ENCODE measurements at places on chromosomes 3 and 15.

- no peak for DNase-seq
Observed at GRCh38 chr3:5047764-5048419, 68.7 kb downstream of the BHLHE40 start.

DNA sequence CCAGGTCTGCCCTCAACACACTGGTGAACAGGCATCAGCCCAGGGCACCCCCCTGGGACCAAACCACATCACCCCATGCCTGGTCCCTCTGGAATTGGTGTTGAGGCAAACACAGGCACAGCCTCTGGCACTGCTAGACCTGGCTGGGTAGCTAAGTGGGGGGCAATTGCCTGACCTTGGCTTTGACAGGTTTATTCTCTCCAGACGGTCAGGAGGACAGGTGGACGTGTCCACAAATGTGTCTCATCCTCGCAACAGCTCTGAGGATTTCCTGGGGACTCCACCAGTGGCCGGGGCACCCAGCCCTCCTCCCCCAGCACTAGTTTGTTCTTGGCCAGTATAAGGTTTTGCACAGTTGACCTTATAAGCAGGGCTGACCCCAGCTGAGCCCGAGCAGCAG lies 31.3 kb downstream of the TKT start:
- no peak for DNase-seq

GRCh38 chr3:187264911-187265310 lies 26.6 kb downstream of the MASP1 start:
- no peak for DNase-seq

- DNase-seq = no peak
Observed at GRCh38 chr15:25504307-25504706, 65.5 kb upstream of the UBE3A start.

DNA sequence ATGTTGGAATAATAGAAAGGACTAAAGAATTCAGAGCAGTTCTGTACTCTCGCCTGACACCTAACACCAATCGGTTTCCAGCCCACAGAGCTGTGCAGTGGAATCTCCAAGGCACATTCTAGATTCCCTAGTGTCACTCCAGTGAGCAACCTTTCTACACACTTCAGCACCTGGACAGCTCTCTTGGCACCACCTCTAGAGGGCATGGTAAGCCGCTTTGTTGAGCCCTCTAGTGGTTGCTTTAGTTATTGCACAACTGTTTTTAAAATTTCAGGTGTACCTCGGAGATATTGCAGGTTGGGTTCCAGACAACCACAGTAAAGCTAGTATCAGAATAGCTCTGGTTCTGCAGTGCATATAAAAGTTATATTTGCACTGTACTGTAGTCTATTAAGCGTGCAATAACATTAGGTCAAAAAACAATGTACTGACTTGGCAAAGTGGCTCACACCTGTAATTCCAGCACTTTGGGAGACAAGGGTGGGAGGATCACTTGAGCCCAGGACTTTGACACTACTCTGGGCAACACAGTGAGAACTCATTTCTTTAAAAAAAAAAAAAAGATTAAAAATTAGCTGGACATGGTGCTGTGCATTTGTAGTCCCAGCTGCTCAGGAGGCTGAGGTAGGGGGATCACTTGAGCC lies 26.5 kb upstream of the ERC2 start:
- peak; percentile 86 for DNase-seq

DNA sequence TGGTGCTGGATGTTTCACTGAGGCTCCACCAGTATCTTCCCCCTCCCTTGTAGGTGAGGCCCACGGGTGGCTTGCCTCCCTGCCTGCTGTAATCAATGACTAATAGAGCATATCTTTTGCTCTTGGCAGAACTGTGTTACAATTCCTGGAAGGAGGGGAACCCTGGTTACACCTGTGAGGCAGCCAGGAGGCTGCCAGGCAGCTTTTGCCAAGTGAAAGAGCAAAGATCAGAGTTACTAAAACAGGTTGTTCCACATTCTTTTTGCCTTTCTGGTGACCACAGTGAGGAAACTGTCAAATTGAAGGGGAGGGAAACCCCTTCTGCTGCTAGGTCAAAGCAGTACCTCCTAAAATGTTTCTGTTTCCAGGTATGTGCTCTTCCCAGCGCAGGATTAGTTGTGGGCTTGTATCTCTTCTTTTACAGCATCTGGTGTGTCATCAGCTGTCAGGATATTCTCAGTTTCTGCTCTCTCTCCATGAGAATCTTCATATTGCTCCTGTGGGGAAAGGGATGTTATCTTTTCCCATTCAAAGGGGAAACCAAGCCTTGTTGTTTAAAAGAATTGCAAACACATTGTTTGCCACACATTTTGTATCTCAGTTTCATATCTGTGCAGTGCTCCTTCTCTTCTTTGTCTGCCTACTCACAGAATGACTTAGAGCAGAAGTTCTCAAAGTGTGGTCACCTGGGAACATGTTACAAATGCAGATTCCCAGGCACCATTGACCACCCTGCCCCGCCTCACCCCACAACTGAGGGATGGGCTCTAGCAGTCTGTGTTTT lies 137.4 kb upstream of the UMPS start:
- no peak for DNase-seq

GRCh38 chr3:143699424-143699823 lies 148.8 kb downstream of the SLC9A9 start:
- DNase-seq = no peak

DNA sequence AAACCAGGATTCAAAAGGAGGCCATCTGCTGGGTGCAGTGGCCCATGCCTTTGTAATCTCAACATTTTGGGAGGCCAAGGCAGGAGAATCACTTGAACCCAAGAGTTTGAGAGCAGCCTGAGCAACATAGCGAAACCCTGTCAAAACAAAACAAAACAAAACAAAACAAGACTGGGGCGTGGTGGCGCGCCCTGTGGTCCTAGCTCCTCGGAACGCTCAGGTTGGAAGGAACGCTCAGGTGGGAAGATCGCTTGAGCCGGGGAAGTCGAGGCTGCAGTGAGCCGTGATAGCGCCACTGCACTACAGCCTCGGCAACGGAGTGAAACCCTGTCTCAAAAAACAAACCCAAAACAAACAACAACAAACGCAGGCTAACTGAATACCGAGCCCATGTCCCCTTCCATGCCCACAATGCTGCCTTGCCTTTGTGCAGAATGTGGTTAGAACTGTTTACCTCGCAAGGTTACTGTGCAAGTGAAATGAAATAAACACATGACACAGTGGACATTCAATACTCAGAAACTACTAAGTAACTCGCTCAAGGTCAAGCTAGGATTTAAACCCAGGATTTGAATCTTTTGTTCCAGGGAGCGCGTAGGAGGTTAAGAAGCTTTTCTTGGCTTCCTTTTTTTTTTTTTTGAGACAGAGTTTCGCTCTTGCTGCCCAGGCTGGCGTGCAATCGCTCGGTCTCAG lies 766 bp upstream of the EMC4 start:
- no peak for DNase-seq

GRCh38 chr15:83449250-83449671 lies 2.1 kb downstream of the SH3GL3 start:
- DNase-seq = no peak

DNA sequence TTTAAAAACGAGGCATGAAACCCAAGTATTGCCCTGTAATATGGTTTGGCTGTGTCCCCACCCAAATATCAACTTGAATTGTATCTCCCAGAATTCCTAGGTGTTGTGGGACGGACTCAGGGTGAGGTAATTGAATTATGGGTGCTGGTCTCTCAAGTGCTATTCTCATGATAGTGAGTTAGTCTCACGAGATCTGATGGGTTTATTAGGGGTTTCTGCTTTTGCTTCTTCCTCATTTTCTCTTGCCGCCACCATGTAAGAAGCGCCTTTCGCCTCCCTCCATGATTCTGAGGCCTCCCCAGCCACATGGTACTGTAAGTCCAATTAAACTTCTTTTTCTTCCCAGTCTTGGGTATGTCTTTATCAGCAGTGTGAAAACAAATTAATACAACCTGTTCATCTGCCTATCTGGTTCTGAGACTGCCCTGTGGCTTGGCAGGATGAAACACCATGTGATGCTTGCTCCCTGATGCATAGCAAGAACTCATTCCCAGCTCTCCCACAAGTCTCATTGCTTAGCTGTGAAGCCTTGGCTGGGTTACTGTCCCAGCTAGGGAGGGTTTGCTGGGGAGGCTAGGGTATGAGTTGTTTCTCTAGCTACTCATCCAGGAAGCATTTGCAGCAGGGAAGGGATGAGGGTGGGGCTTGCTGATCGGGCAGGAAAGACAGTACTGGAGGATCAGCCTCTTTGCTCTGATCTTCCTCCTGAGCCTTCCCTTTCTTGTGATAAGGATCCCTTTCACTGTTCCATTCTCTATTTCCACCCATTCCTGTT lies 3.7 kb upstream of the SQOR start:
- DNase-seq = no peak

GRCh38 chr3:45100981-45101407 lies 45.2 kb downstream of the CDCP1 start:
- DNase-seq = no peak

- DNase-seq = no peak
Observed at GRCh38 chr3:177015881-177016280, 181.4 kb downstream of the TBL1XR1 start.

DNA sequence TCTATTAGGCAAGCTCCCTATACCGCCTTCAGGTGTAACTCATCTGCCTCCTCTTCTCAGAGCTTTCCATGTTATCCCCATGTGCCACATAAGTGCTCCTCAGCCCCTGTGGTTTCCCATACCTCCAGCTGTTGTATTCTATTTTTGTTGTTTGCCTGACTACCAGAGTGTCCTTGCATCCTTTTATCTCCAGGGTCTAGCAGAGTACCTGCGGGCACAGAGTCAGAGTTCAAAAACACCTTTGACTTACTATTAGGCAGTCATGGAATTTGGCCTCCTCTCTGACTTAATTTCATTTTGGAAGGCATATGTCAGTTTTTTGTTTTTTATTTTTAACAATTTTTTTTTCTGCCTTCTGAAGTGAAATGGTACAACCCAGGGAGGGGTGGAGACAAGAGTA lies 7.1 kb downstream of the GPR87 start:
- DNase-seq = no peak

GRCh38 chr3:10707400-10708215 lies 108.4 kb upstream of the SLC6A11 start:
- DNase-seq = no peak

DNA sequence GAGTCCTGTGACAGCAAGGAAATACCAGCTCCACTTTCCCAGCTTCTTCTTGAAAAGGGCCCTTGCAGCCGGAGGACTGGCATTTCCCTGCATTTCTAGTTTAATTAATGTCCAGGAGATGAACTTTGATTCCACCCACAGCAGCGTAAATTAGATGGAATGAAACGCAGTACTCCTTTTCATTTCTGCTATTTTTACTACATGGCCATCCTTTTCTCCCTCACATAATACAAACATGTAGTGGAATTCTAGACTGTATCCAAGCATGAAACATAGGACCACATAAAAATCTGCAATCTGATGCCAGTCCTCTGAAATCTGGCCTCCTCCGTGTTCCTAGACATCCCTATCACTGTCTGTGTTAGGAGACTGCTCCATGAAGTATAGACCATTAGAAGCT lies 403.2 kb downstream of the NR2F2 start:
- no peak for DNase-seq

DNA sequence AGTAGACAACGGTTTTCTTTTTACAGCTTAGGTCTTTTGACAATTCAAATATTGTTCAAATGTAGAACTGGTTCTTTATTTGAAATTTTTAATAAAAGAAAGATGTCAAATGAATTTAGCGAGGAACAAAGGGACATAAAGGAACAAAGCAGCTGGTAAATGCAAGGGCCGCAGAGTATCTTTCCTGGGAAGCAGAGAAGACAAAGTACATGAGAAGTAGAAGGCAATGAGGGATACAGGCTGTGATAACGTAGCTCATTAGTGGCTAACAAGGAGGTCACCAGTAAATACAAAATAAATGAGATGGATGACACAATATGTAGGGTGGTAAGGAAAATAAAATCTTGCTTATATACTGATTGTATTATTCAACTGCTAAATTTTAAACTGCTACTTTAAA lies 762.8 kb downstream of the VGLL3 start:
- DNase-seq = no peak

DNA sequence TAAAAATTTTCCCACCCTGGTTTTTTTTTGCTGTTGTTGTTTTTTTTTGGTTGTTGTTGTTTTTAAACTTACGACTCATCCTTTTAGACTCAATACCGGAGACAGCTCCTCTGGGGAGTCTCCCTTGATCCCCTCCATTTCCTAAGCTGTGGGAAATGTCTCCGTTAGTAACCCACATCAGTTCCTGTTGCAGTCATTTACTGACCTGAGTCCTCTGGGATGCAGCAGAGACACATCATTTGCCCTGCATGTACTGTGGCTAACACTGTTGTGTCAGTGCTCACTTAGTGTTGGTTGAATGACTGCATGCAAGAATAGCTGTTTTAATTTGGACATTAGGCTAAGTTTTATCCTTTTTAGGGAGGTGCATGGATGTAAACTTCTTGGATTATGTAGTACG lies 83.8 kb downstream of the MBNL1 start:
- no peak for DNase-seq

DNA sequence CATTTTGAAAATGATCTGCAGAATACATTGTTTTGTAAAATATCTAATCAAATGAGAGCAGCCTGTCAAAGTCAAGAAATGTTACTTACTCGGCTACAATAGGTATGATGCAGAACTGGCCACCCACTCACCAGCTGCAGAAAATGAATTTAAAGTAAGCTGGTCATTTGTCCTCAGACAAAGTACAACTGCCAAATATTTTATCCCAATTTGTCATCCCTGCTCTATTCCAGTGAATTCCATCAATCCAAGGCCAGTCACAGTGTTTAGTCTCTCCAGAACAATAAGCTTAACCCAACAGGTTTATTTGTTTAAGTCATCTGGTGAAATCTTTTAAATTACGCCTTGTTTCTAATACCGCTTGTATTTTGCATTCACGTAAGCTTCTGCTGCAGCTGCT lies 46.6 kb upstream of the TCF12 start:
- no peak for DNase-seq

DNA sequence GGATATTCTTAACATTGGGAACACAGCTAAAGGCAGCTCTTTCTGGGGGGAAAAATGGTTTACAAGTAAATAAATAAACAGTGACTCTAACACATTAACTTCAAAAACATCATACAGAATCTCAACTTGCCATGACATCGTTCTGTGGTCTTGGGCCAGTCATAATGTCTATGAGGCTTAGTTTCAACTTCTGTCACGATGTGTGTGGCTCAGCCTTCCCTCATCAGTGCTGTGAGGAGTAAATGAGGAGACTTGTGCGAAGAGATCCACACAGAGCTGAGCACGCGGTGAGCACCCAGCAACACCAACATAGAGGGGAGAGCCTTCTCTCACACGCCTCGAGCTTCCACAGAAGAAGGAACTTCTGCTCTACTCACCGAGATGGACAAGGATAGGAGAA lies 49.0 kb downstream of the DZIP1L start:
- no peak for DNase-seq

- no peak for DNase-seq
Observed at GRCh38 chr3:124671106-124671505, 59.1 kb upstream of the UMPS start.

GRCh38 chr3:139044366-139045210 lies at the start of gene PRR23C:
PRR23C (minus strand) TSS chr3:139044892; CDS start chr3:139044620, 272 bp downstream.
- no peak for DNase-seq

GRCh38 chr3:69690-70089 lies 126.9 kb upstream of the CHL1 start:
- no peak for DNase-seq

Measured in right forelimb (tissue), 1 donor.